Esophagus squamous epithelium (tissue), 5 donors: ENCODE measurements at places on chromosomes 4 and X.

DNA sequence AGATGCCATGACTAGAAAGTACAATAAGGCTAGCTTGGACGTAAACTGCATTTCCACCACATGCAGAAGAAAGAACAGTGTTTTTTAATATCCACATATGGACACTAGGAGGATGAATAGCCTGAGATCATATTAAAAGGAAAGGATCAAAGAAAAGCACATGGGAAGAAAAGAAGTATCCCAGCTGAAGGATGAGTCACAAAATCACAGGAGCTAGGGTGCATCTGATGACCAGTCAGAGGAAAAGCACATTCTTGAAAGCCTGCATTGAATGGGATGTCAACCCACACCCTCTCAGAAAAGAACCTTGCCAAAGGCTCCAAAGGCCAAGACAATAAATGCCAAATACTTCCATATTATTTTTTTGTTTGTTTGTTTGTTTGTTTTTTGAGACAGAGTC is 56.8 kb upstream of the PRDX4 start:
- no peak for DNase-seq

DNA sequence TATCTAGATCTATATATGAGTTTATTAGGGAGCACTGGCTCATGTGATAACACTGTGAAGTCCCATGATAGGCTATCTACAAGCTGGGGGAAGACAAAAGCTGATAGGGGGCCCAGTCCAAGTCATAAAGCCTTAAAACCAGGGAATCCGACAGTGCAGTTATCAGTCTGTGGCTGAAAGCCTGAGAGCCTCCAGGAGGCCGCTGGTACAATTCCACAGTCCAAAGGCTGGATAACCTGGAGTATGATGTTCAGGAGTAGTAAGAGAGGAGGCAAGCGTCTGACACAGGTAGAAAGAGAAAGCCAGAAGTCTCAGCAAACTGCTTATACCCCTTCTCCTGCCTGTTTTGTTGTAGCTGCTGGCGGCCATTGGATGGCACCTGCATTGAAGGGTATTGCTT is 177.6 kb upstream of the SPRY1 start:
- no peak for DNase-seq

GRCh38 chr4:52106191-52106590 is 55.1 kb downstream of the SPATA18 start:
- no peak for DNase-seq

GRCh38 chrX:148376342-148376741 is 124.1 kb upstream of the AFF2 start:
- DNase-seq = no peak

DNA sequence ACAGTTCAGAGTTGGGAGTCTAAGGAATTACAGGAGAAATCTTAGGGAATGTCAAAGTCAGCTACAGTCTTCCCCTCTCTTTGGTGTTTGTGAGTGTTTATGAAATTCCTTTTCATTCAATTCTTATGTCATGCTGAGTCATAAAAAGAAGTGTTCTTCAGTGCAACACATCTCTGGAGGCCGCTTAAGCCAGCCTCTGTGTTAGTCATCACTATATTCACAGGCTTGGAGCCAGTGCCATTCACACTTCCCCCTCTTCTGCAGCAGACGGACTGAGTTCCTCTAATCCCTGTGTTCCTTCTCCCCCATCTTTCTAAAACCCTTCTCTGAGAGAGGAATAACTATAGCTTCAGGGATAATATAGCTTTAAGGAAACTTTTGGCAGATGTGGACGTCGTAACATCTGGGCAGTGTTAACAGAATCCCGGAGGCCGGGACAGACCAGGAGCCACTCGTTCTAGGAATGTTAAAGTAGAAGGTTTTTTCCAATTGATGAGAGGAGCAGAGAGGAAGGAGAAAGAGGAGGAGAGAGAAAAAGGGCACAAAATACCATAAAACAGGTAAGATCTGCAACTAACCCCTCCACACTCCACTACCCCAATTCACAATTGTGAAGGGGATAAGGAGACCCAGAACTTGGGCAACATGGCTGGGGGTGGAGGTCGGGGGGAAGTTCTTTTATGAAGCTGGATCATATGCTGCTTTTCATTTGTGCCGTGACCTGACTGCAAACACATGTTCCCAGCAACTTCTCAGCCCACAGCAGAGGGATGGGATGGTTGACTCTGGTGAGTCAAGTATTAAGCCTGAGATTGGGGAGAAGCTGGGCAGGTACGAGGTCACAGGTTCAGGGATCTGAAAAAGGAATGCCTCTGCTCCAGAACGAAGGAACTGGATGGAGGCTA is at the start of gene SRPX2:
Gene SRPX2, plus strand, starts transcription at position 244 of the 905 bp plus-strand sequence. CDS start 2,124 bp downstream, outside the sequence.
- no peak for DNase-seq
